ENCODE measurements at places on chromosomes 6 and 20.

- DNase-seq = no peak
Measured at GRCh38 chr6:135871296-135871695, 19.8 kb downstream of the PDE7B start.

GRCh38 chr6:142395768-142396231, 94.0 kb downstream of the ADGRG6 start:
- no peak for DNase-seq

DNA sequence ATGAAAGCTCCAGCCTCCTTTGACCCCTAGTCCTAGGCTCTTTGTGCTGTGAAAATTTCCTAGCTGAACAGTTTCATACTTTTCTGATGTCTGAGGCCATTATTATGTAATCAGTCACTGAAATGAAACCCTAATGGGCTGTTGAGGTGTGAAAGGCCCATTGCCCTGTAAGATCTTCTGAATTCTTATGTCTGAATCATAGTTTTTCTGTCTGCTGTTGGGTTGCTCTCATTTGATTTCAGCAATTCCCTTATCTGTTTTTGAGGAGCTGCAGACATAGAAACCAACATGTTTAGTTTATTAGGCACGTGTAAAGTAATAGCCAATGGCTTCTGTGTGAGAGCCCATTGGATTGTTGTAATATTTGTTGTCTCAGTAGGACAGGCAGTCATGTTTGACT, 118.1 kb downstream of the EYA4 start:
- DNase-seq = no peak

- no peak for DNase-seq
Measured at GRCh38 chr20:37777988-37778659, 84.3 kb downstream of the CTNNBL1 start.

GRCh38 chr20:3383878-3384495, 23.5 kb downstream of the DNAAF9 start:
- no peak for DNase-seq

- no peak for DNase-seq
Measured at GRCh38 chr20:24634855-24635254, 165.4 kb downstream of the SYNDIG1 start.

DNA sequence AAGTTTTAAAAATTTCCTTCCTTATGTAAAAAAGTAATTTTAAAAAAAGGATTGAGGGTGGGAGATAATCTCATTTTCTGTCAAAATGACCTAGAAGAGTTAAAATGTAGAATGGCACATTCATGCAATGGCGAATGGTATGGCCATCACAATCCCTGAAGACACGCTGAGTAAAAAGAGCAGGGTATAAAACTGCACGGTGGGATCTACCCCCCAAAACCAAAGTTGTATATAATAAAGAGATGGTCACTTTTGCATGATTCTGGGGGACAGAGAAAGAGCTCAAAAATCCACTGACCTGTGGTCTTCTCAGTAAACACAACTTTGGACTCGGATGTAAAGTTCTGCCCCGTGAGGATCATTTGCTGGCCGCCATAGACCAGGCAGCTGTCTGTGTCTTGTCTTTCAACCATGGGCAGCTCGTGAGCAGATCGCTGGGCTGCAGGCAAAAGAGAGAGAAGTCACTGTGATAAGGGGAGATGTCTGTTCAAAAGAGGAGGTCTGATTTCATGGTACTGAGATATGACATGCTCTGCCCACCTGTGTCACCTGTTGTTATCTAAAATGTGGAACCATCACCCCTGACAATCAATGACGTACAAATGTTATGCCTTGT, 88.2 kb downstream of the NFATC2 start:
- no peak for DNase-seq

GRCh38 chr6:46265373-46265772, 94.6 kb upstream of the ENPP5 start:
- no peak for DNase-seq

DNA sequence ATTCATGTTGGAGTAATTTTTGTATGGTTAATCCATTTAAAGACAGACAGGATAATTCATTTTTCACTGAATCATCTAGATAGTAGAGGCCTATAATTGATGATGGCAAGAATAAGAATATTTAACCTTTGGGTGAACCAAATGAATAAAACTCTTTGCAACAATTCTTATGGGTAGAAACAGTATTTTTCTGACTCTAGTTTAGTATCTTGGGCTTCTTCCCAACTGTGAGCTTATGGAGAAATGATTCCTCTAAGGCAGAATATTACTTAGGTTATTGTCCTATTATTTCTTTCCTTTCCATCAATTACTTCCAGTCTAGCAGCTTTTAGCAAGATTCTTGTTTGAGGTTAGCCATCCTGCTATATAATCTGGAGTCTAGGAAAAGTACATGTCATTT, 734.9 kb upstream of the FLRT3 start:
- no peak for DNase-seq

GRCh38 chr6:1603708-1604107, 6.0 kb upstream of the FOXC1 start:
- no peak for DNase-seq

DNA sequence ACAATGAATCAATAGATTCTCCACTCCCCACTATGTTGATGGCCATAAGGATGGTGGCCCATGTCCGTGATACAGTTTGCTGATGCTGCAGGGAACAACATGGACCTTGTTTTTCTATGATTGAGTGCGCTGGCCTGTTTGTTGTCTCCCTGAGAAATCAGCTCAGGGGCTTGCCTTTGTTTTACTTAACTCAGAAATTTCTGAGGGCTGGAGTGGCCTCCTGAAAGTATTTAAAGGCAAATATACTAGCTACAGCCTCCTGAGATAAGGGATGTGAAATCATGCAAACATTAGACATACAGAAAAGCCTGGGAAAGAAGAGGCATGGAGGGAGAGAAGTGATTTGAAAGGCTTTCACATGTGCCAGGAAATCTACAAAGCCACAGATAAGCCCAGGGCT, 170.3 kb upstream of the FLRT3 start:
- DNase-seq = no peak

DNA sequence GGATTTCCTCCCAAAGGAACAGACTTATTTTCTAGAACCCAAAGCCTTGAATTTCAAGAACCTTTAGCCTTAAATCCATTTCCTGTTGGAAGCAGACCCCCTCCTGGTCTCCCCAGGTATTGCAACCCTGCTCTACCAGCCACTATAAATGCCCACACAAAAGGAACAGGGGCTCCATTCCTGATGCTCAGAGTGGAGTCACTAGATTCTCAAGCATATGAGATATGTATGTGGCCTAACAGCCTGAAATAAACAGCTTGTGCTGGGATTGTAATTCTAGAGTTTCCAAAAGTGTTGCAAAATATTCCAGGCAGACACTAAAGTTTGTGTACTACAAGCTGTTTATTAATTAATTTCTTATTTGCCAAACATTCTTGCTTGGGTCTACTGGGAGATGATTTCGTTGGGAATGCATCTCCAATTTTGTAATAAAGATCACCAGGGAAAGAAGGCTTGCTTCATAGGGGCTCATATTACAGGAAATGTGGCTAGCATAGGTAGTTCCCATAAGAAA, 44.8 kb downstream of the RIPOR3 start:
- no peak for DNase-seq

- DNase-seq = no peak
Measured at GRCh38 chr20:1434571-1435336, 31.9 kb downstream of the NSFL1C start.

- no peak for DNase-seq
Measured at GRCh38 chr6:19301980-19302379, 535.2 kb upstream of the ID4 start.

DNA sequence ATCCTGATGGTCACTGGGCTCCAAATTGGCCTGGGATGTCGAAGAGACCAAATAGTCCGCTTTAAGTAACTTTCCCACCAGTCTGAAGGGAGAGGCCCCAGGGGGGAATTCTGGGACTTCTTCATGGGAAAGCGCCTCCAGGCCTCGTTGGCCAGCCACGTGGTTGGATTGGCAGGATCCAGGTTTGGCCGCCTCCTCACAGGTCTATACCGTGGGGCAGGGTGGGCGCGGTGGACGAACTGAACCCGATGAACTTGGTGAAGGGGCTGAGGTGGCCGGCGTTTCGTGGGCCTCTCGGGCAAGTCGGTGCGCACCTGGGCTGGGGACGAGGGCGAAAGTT, 297 bp downstream of the POM121L2 start:
- DNase-seq = no peak

DNA sequence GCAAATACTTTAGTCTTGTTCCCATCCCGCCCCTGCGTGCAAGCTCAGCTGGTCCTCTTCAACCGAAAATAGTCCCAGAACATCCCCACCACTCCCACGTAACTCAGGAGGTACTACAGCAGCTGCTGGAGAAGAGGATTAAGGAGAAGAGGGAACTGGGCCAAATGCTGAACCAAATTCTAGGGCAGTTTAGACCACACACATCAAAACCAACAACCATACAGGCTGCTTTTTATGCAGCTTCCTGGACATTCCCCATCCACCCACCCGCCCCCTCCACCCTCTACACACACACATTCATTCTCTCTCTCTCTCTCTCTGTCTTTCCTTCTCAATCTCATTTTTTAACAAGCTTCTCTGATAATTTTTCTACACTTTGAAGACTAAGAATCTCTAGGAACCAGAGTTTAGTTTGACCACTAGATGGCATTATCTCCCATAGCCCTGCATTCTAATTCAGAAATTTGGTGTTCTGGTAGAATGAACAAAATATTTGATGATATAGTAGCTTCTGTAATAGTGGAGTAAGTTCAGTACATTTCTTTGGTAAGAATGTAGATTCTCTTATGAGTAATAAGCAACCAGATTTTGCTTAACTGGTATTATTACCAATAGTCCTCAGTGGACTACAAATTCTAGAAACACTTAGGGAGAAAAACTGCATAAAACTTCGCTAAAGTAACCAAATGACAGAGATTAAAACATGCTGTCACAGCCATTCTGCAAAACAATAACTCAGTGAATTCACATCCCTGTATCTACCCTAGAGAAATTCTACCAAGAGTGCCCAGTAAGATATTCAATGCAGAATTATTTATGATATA, 52.1 kb upstream of the BEND6 start:
- no peak for DNase-seq

GRCh38 chr6:112030206-112030960, 23.5 kb upstream of the CCN6 start:
- DNase-seq = no peak

- DNase-seq = no peak
Measured at GRCh38 chr6:47490676-47491075, 13.1 kb downstream of the CD2AP start.

GRCh38 chr20:46215913-46216707, 92.2 kb downstream of the CDH22 start:
- DNase-seq = no peak

- no peak for DNase-seq
Measured at GRCh38 chr6:88111991-88112390, 54.2 kb downstream of the CNR1 start.

GRCh38 chr6:165110860-165111259, 198.5 kb downstream of the C6orf118 start:
- no peak for DNase-seq

GRCh38 chr6:14903176-14904038, 342.5 kb upstream of the JARID2 start:
- no peak for DNase-seq

GRCh38 chr6:155943635-155944034, 488.0 kb upstream of the NOX3 start:
- DNase-seq = no peak

GRCh38 chr6:150175586-150176151, 32.8 kb downstream of the PPP1R14C start:
- no peak for DNase-seq

DNA sequence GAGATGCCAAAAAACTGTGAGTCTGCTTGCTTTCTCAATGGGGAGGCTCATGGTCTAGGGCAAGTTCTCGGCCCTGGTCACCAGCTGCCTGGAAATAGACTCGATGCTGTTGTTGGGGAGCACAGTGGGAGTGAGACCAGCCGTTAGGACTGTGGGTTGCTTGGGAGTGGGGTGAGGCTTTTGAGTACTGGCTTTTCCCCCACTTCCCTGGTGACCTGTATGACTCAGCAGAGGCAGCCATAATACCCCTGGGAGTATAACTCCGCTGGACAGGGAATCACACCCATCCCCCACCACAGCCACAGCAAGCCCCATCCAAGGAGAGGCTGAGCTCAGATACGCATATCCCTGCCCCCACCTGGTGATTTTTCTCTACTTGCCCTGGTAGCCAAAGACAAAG, 48.9 kb upstream of the OGFRL1 start:
- no peak for DNase-seq

- DNase-seq = no peak
Measured at GRCh38 chr20:23410916-23411695, 10.2 kb downstream of the NAPB start.

DNA sequence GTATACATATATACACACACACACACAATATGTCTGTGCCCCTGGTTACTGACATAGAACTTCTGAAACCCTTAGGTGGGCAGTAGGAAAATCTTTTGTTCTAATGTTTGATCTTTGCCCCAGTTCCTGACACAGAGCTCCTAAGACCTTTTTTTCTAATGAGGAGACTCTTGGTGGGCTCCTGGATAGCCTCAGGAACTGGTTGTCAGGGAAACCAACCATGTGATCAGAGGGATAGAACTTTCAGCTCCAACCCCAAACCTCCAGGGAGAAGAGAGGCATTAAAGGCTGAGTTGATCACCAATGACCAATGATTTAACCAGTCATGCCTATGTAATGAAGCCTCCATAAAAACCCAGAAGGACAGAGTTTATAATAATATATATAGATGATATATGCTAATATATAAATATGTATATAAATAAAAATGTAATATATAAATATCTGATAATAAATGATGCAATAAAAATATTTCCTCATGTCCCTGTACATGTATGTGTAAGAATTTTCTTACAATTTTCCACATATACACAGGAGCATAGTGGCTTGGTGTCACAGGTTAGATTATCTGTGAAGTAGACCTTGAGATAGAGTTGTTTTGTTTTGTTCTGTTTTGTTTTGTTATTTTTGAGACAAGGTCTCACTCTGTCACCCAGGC, 93.3 kb downstream of the GPX5 start:
- DNase-seq = no peak

DNA sequence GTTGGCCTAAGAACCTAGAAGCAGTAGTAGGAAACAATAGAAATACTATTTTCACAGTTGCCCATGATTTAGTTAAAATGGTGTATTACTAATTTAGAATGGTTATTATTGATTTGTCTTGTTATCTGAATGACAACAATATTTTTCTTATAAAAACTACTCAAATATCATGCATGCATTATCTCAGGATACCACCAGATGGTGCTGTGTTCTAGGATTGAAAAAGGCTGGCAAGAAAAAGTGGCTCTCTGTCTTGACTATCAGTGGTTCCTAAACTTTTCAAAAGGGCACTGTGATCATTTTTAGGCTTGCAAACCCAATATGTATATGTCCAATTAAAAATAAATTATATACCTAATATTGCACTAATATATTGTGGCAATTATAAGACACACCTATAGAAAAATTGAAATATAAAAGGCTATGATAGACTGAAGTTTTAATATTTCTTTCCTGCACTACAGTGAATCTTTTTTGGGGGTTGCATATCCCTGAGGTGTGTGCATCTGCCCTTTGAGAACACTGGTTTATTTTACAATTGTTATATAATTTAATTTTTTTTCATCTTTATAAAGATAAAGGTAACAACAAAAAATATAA, 131.7 kb upstream of the MLIP start:
- DNase-seq = no peak
